ENCODE measurements at places on chromosomes 13 and 19.

DNA sequence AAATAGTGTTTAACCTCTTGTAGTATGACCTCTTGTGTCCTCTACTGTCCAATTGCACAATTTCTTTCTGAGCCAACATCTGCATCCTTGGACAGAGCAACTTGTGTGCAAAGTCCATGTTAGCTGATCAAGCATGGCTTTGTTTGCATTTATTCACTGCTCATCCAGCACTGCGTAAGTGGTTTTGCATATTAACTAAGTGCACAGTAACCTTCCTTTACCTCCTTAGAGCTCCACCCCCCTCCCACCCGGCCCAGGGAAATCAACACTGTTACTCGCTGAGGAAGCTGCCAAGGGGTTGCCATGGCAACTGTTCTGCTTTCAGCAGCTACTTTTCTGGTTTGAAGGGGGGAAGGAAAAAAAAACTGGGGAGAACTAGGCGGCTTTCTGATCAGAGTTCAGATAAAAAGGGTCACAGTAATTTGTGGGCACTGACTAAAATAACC lies 153.5 kb upstream of the KLF12 start:
- peak; percentile 89 for DNase-seq

GRCh38 chr13:20258208-20258962 lies 26.3 kb upstream of the GJB6 start:
- no peak for DNase-seq

DNA sequence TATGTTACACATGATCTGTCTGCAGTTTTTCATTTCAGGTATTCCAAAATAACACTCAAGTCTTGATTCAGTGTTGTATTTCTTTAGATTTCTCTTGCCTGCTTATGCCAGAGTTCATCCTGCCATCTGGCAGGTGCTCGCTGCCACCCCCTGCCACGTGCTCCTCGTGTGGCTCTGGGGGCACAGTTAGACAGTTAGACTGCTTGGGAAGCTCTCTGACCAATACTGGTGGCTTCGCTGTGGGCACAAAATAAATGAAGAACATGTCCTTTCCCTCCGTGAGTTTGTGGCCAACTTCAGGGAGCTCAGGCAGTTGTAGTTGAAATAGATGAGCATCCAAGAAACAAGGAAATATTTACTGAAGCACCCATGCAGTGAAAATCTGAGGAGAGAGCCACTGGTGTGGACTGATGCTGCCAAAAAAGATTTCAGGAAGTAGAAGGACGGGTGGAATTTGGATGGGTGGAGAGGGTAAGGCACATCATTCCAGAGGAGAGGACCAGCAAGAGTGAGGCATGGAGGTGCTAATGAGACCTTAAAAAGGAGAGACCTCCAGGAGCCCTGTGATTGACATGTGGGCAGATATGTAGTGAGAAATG lies 37.5 kb upstream of the GPR183 start:
- DNase-seq, result no peak

- no peak for DNase-seq
Measured at GRCh38 chr13:113560645-113561416, 23.7 kb upstream of the TFDP1 start.

DNA sequence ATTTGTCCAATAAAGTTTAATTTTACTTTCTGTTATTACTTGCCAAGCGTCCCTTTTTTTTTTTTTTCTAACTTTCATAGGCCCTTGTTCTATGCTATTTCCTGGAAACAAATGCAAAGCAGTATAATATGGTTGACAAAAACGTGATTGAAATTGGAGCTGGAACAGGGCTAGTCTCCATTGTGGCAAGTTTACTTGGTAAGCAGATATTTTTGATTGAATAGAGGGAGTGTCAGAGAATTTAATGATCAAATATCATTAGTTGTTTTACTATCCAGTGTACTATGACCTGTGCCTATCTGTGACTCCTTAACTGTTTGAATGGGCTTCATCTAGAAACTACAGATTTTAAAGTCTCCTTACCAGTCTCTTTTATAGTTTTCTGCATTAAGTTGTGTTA lies 46.7 kb downstream of the ERCC5 start:
- no peak for DNase-seq

- DNase-seq, result no peak
Measured at GRCh38 chr13:90068658-90069057, 1278.8 kb upstream of the MIR17HG start.

GRCh38 chr19:51063664-51064063 lies 1.2 kb downstream of the KLK13 start:
- no peak for DNase-seq

DNA sequence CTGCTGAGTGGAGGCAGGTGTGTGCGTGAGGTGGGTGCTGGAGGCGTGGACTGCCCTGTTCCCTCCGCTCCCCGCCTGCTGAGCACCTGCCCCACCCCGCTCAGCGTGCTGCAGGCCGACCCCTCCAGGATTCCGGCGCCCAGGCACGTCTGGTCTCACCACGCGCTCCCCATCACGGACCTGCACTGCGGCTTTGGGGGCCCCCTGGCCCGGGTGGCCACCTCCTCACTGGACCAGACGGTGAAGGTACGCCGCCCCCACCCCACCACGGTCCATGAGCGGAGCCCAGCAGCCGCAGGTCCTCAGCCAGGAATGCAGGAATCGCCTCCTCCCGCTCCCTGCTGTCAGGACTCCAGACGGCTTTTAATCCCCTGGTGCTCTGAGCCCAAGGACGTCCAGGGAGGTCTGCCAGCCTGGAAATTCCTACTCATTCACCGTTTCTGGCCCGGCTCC lies 6.0 kb downstream of the WDR18 start:
- no peak for DNase-seq

GRCh38 chr19:956766-957440 lies 27.2 kb upstream of the WDR18 start:
- no peak for DNase-seq

DNA sequence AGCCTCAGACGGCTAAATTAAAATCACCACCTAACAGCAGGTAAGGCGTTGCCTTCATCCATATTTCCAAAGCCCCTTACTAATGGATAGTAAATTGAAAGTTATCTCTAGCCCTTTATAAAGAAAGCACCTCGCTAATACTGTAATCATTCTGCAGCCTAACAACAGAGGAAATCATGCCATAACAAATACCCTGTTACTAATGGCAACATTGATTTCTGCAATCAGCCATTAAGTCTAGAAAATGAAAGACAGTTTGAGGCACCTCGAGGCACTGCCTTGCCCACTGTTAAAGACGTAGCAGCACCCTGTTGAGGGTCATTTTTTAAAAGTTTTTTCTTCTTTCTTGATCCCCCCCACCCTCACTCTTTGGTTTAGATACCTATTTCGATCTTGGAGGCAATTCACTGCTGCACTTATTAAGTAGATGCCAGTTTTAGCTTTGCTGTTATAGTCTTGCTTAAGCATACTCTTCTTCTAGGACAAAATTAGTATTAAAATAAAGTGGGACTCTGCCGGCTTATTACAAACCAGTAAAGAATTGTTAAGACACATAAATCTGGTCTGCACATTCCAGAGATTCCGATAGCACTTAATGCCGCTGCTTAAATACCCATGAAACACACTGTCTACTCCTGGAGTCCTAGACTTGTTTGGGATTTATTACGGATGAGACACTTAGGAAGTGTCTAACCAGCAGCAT lies 74.8 kb downstream of the ZNF536 start:
- DNase-seq, result no peak

GRCh38 chr13:36848199-36848982 lies 29.4 kb downstream of the RFXAP start:
- no peak for DNase-seq

GRCh38 chr13:99577934-99578917 lies 77.0 kb downstream of the TM9SF2 start:
- no peak for DNase-seq

GRCh38 chr19:58544591-58545285 lies 874 bp downstream of the TRIM28 start:
- peak; percentile 69 for DNase-seq

DNA sequence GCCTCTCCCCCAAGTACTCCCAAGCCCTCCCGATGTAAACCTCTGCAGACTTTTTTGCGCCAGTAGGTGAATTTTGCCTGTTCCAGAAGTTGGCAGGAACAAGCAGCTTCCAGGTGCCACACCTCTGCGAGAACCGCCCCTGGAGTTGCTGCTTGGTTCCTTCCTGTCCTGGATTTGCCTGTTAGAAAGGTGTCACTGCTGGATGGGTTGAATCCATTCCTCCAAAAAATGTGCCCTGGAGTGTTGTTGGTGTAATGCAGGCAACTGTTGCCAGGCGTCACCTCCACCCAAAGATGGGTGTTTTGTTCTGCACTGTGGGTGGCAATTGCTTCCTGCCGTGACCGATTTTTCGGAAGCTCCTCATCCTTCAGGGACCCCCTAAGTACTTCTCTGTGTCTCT lies 5.7 kb downstream of the PGPEP1 start:
- DNase-seq, result no peak

GRCh38 chr13:75690607-75691006 lies 54.5 kb downstream of the LMO7 start:
- no peak for DNase-seq

DNA sequence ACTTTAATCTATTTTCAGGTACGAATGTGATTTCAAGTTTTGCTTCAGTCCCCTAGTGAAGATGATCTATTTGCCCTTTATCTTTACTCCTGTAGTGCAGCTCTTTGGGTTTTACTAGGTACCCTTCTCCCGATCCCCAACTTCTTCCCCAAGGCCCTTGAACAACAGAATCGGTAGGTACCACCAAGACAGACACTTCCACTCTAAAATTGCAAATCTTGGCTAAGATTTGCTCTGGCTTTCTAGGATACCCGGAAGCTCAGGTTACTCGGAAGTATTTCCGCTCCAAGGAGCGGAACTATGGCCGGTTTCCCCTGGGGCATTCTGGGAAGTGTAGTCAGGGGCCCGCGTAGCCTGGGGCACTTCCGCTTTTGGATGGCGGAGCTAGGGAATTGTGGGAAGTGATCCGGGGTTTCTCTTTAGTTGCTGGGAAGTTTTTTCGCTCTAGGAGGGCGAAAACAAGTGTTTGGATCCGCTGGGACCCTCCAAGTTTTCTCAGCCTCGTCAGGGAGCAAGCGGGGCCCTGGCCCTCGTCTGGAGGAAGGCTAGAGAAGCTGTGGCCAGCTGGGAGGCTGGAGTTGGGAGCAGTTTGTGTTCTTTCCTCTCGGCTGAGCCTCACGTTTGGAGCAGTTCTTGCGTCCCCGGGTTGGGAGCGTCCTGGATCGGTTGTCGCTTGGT lies 5.1 kb upstream of the ZNF227 start:
- DNase-seq, result peak; percentile 64

GRCh38 chr19:45496349-45496953 lies 396 bp downstream of the RTN2 start:
- DNase-seq, result no peak

DNA sequence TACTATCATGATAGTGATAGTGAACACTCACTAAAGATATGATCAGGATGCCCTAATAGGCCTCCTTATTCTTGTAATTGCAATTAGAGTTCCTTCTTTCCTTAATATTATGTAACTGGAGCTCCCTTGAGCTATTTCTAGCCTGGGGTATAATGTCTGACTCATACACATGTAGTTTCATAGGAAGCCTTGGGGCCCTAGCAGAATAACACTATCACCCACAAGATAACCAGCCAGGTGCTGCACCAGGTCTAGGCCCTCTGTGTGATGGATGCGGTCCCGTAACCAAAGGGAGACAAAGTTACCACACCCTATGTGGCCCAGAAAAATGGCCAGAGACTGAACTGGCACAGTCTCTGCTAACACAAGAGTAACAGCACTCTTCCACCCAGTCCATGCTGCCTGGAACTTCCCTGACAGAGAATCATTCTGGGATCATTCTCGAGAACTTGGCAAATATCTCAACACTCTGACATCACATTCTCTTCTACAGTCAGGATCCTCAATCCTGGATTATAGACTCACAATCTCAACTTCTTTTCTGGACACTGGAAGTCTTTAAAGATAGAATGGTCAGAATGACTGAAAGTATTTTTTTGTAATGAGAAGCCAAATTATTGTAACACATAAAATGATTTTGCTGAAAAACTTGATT lies 32.6 kb upstream of the IGFL4 start:
- DNase-seq, result no peak

DNA sequence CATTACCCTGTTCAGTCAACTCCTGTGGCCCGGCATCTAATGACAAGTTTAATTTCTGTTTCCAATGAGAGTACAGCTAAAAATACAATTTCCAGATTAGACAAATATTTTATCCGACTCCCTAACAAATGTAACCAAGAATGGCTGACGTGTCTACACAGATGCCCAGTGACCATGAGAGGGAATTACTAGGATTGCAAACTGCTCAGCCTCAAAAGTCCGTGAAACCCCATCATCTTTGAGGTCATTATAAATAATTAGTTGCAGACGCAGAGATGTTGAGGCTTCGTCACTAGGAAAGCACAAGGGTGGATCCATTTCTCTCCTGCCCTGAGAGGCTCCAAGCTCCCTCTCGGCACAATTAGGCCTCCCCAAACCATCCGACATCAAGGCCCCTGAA lies 104.1 kb upstream of the ZNF507 start:
- DNase-seq, result no peak

- no peak for DNase-seq
Measured at GRCh38 chr13:99819967-99820366, 151.6 kb downstream of the ZIC5 start.

DNA sequence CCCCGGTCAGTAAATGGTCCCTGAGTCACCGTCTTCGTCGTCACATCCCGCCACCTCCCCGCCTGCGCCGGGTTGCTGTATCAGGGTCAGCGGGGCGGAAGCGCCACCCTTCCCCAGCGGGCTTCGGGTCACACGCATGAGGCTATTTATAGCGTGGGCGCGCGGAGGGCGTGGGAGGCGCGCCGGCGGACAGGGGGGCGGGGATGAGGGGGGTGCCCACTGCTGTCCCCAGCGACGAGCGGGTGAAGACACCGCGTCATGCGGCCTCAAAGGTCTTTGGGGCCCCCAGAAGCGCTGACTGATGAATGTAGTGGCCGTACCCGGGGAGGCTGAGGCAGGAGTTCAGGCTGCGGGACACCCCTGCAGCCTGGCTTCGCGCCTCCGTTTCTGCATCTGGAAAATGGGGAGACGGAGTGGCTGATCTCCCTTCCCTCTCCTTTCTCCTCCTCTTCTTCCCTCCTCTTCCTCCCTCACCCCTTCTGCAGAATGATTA lies 7.9 kb downstream of the UNC13A start:
- DNase-seq, result no peak

DNA sequence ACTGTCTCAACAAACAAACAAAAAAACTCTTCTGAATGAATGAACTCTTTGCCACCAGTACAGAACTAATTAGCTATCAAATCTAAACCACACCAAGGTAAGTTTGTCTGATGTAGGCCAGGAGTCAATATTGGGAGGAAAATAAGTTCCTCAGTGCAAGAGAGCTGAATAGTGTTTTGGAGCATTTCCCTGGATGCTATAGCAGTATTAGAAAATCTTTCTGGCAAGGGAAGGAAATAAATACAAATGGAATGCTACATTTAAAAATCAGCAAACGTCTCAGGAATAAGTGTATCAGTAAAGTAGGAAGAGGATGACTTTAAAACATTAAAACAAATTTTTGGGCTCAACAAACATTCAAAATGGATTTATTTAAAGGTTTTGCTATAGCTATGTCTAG lies 81.3 kb upstream of the TMTC4 start:
- DNase-seq, result no peak

All from T follicular helper cell (primary cell).